ENCODE measurements at places on chromosomes 1 and 21.

- no peak for DNase-seq
Measured at GRCh38 chr21:42340187-42341050, 10.4 kb downstream of the TFF2 start.

- no peak for DNase-seq
Measured at GRCh38 chr1:30450818-30451233, 272.6 kb downstream of the MATN1 start.

GRCh38 chr1:197915862-197916499, 1.2 kb upstream of the LHX9 start:
- peak; percentile 73 for DNase-seq

DNA sequence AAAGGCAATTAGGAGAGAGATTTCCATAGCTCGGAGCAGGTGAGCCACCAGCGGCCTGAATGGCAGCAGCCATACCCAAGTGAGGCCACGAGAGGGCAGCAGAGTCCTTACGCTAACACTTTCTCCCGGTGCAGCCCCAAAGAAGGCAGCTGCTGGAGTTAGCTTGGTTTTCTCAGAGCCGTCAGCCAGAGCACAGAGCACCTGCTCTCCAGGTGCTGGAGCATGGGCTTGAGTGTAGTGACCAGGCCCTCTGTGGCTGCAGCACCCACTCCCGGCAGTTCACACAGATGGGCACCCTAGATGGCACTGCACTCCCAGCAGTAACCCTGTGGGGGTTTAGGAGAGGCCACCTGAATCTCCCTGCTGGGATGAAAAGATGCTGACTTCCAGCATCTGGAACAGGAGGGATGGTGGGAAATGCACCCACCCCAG, 45.8 kb downstream of the TMCC2 start:
- peak; percentile 89 for DNase-seq

DNA sequence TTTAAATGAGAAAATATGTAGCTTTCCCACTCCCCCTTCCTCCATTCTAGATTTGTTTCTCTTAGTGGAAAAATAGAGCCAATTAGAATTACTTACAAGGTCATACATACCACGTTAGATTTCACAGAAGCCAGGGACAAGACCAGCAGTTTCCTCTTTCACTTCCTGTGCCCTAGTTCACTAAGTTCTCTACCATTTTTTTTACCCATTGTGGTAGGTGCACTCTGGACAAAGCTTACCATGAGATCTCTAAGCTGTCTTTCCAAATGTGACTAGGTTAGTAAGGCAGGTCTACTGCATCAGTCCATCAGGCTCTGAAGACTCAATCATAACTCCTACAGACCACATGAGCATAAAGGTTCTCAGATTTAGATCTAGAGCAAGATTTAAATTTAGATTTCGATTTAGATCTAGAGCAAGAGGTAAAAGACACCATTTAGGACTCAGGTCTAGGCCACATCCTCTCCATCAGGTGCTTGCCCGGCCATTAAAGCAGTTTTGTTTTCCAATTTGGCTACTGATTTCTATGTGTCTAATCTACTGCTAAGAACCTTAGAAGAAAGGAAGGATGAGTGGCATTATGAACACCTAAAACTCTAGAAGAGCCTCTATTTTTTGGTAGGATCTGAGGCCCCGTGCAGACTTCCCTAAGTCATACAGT, 235.3 kb downstream of the FAF1 start:
- no peak for DNase-seq

DNA sequence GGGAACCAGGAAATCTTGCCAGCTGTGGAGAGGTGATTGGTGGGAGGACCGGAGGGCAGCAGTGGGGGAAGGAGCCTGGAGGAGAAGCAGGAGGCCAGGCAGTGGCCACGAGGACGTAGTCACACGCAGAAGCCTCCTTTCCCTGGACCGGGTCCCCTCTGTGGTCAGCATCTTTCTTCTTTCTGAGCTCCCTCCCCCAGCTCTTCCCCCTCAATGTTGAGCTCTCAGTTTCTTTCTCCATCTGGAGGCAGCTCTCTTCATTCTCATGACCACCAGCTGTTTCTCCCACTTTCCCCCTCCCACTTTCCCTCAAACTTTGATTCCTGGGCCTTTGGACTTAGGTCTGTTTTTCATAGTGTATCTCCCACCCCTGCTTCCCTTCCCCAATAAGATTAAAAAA, 18.3 kb downstream of the KIRREL1 start:
- no peak for DNase-seq

DNA sequence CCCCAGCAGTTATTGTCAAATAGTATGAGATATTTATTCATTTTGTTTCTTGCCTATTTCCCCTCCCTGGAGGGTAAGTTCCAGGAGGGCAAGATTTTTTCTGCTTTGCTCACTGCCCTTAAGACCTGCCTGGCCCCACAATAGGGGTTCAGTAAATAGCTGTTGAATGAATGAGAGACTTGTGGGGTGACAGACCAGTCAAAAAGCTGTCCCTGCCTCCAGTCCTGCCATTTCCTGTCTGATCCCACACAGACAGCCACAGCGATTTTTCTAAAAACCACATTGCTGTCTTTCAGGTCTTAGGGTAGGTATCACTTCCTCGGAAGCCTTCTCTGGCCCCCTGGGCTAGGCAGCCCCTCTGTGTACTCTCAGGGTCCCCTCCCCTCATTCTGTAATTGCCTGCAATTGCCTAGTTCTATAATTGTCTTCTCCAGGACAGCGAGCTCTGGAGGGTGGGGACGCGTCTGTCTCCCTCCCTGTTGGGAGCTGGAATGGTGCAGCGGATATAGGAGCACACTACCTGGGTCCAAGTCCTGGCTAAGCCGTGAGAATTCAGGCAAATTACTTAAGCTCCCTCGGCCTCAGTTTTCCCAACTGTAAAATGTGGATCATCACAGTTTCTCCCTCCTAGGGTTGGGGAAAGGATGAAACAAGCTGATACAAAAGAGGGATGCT, 1.8 kb upstream of the EXTL1 start:
- DNase-seq, result no peak

- DNase-seq, result no peak
Measured at GRCh38 chr1:37606481-37607263, 10.9 kb upstream of the GNL2 start.

DNA sequence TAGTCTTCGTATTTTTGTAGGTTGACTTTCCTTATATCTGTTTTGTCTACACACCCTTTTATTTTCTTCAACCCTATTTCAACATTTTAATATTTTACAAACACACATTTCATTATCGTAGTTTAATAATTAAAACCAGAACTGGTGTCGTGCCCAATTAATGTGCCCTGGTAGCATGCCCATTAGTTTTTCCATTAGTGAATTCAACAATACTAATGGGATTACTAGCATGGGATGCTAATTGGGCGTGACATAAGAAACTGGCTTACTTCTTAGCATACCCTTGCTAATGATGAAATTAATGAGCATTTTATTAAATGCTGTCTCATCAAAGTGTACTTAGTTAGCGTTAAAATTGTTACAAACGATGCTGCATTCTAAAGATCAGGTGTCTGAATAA, 332.7 kb downstream of the USH2A start:
- DNase-seq, result no peak

GRCh38 chr1:180522213-180522515, 19.8 kb upstream of the ACBD6 start:
- no peak for DNase-seq

DNA sequence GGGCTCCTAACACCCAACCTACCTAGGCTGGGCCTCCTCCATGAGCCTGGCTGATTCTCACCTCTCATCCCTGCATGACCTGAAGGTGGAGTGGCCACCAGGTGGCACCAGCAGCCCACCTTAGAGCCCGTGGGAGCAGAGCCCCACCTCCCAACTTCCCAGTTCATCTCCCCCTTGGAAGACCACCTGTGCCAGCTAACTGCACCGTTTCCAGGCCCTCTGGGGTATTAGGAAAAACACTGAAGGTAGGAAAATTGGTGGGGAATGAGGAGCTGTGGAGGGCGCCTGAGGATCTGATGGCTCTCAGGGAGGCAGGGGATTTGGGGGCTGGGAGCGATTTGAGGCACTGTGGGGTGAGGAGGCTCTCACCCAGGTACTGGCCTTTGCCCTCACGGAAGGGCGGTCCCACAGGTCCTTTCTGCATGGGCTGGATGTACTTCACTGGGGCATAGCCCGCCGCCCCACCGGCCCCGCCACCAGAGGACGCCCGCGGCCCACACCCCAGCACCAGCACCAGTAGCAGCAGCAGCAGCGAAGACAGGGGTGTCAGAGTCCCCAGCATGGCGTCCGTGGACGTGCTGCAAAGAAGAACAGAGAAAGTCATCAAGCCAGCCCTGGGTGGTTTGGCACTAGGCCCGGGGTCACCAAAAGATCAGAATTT, 11.1 kb downstream of the ADPRS start:
- DNase-seq, result peak; percentile 75

- DNase-seq, result no peak
Measured at GRCh38 chr1:204894031-204894430, 23.4 kb downstream of the NFASC start.

GRCh38 chr1:218953386-218953785, 220.3 kb upstream of the LYPLAL1 start:
- DNase-seq, result no peak

DNA sequence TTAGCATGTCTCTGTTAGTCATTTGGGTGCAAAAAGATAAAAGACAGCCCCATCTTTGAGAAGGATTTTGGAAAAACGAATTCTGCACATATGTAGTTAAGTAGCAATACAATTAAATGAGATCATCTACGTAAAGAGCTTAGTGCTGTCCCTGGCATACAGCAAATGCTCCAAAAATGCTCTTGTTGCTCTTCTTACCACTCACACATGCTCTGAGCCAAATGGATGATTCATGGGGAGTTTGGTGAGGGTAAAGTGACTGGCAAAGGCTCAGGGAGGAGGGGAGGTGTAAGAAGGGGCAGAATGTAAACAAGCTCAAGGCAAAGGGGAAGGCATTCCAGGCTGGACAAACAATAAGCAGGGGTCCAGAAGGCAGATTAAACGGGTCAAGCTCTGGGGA, 191.9 kb downstream of the AK5 start:
- no peak for DNase-seq

DNA sequence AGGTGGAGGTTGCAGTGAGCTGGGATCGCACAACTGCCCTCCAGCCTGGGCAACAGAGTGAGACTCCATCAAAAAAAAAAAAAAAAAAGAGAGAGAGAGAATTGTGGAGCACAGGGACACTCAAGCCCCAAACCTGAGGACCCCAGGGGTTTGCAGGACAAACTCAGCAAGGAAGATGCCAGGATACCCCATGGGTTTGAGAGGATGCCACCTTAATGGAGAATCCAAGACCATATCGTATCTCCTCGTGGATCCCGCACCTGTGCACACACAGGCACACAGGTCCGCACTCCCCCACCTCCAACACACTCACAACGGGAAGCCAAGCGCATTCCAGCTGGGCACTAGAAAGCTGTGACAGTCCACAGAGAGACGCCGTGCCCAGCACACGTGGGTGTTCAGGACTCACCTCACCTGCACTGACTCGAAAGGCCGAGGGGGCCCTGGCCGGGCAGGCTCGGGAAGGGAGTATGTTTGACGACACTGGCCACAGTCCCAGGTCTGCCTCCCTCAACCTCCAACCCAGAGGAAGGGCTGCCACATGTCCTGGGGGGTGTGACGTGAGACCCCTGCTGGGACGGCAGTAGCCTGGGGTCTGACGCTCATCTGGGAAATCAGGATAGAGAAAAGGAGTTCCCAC, 11.1 kb downstream of the CHD5 start:
- no peak for DNase-seq

DNA sequence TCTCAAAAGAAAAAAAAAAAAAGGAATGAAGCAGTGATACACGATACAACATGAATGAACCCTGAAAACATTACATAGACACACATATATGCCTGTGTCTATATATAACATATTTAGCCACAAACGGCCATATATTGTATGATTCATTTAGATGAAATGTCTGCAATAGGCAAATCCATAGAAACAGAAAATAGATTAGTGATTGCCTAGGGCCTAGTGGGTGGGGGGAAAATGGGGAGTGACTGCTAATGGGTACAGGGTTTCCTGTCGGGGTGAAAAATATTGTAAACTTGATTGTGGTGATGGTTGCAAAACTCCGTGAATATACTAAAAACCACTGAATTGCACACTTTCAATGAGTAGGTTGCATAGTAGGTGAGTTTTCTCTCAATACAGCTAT, 6.0 kb upstream of the H6PD start:
- DNase-seq, result no peak

GRCh38 chr1:214328770-214329469, 48.0 kb downstream of the SMYD2 start:
- peak; percentile 67 for DNase-seq

DNA sequence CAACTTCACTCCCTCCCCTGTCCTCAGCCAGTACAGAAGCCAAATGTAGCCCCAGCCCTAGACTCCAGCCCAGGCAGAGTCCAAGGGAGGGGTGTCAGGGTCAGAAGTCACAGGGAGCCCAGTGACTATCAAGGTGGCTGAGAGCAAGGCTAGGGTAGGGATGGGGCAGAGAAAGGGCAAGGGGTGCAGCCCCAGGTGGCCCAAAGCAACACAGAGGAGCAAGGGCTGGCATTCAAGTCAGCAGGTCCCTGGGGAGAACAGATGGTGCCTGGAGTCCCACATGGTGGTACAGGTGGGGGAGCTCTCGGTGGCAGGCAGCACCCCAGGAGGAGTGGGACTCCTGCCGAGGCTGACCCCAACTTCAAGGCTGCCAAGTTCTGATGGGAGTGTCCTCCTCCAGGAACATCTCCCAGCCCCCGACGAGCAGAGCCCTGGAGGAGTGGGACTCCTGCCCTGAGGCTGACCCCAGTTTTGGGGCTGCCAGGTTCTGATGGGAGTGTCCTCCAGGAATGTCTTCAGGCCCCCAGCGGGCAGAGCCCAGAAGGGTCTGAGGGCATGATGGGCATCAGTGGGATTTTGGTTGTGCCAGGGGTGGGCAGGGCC, 3.7 kb upstream of the DVL1 start:
- DNase-seq, result no peak

- no peak for DNase-seq
Measured at GRCh38 chr1:89703469-89703868, 70.5 kb downstream of the LRRC8C start.

GRCh38 chr1:187067160-187067559, 238.4 kb downstream of the PLA2G4A start:
- no peak for DNase-seq

- no peak for DNase-seq
Measured at GRCh38 chr1:160082926-160083325, 1.6 kb downstream of the KCNJ9 start.

GRCh38 chr1:23452011-23452411, 27.5 kb upstream of the TCEA3 start:
- no peak for DNase-seq

GRCh38 chr21:25938658-25939395, 204.1 kb downstream of the GABPA start:
- DNase-seq, result no peak

DNA sequence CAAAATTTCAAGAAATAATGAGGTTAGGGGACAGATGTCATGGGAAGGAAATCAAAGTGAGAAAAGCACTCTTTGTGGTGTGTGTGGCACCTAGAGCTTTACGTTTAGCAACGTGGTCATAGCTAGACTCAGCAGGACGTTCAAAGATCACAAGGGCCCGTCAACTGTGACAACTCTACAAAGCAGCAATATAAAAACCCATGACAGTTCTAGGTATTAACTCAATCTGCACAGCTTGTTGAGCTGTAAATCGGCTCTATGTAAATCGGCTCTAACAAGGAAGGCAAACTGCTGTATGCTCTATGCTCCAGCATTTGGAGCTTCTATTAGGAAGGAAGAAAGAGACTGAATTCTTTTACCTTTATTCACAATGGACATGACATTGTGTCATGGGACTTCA, 64.8 kb downstream of the TP53BP2 start:
- DNase-seq, result no peak
